Posterior vena cava (tissue), 2 donors: ENCODE measurements at places on chromosomes 3 and 15. TPM values are rescaled to one million over a fixed set of nuclear protein-coding genes. Genes with fewer than 3 reads are reported as not detected.

Gene HIGD2B
- not detected for total RNA-seq

Gene CAMK1
- 47.8 TPM for total RNA-seq

Gene TMEM158
- 22.7 TPM for total RNA-seq

Gene HCN4
- not detected for total RNA-seq

Gene SORD
- total RNA-seq: 6.7 TPM

Gene TRPM1
- not detected for total RNA-seq

- no peak for DNase-seq
Measured at GRCh38 chr3:62538691-62539356, 165.5 kb upstream of the FEZF2 start.

- peak; percentile 29 for DNase-seq
Measured at GRCh38 chr15:84398763-84399701, 163.5 kb downstream of the GOLGA6L4 start.

DNA sequence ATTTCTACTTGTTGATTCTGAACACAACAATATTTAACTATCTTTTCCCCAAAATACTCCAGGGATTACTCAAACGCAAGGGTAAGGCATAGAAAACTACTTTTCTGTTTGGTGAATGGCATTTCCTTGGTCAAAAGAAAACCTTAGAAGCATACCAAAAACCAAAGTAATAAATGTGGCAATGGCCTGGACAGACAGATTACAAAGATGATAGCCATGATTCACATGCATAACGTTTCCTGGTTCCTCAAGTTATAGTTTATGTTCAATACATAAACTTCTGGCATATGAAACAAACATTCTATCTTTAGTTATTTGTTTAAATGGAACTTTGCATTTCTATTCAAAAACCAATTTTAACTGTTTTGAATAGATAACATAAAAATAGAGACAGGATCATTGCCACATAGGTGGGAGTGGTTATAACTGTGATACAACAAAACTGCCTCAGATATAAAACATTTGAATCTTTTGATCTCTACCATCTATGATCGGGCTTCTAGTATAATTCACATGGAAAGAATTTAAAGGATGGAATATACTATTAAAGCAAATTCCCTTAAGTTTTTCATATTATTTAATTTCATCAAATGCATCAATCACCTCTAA, 32.1 kb downstream of the FOXP1 start:
- DNase-seq: no peak

DNA sequence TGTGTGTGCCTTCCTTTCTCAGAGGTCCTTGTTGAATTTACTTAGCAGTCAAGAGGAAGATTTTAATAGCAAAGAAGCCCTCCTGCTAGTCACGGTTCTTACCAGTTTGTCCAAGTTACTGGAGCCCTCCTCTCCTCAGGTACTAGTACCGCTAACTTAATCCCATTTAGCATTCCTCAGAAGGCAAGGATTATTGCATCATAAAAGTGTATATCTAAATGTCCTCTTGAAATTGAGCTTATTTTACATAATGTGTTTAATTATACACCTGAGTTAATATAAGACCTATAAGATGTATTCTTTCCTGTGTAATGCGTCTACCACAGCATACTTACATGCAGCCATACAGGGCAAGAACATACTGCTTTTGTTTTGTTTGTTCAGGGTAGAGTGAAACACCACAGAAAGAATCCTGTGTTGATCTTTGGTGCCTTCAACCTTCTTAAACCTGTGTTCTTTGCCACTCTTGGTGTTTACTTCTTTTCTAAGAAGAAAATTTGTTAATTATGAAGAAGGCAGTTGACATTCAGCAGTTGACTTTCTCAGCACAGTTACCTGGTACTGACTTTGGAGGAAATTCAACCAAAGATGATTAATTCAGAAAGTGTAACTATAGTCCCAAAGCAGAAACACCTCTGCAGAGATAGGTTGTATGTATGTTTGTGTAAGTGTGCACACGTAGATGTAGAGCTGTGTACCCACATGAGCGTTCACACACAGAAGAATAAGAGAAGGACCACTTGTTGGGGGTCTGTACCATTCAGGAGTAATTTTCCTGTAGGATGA, 33.1 kb downstream of the POLG start:
- DNase-seq: no peak

DNA sequence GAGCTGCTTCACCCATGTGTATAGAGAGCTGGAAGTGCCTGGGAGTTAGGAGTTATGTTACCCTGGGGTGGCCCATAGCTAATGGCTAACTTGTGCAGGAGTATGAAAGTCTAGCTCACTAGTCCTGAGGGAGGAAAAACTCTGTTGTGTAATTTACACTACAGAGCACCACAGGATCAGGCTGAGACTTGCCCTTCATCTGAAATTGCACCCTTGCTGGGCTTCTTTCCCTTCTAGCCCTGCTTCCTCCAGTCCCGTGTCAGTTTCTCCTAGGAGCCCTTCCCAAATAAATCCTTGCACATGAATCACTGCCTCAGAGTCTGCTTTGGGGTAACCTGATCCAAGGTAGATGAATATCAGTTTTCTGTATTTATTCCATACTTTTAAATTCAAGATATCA, 40.0 kb downstream of the CTXND1 start:
- no peak for DNase-seq

DNA sequence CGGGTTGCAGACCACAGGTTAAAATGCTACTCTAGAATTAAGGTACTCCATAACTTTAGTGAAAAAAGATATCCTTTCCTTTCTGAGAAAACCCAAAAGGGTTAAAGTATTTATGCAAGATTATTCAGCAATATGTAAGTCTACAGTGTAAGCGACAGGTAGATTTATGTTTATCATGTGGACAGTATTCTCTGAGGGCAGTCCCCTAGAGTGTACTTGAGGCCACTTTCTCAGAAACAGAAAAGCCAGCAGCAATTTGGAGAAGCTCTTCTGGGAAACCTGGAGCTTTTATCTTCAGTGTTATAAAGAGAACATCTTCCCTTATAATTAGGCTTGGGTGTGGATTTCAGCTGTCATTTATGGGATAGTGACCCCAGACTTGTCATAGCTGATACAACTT, 8.9 kb downstream of the ST3GAL6 start:
- no peak for DNase-seq

DNA sequence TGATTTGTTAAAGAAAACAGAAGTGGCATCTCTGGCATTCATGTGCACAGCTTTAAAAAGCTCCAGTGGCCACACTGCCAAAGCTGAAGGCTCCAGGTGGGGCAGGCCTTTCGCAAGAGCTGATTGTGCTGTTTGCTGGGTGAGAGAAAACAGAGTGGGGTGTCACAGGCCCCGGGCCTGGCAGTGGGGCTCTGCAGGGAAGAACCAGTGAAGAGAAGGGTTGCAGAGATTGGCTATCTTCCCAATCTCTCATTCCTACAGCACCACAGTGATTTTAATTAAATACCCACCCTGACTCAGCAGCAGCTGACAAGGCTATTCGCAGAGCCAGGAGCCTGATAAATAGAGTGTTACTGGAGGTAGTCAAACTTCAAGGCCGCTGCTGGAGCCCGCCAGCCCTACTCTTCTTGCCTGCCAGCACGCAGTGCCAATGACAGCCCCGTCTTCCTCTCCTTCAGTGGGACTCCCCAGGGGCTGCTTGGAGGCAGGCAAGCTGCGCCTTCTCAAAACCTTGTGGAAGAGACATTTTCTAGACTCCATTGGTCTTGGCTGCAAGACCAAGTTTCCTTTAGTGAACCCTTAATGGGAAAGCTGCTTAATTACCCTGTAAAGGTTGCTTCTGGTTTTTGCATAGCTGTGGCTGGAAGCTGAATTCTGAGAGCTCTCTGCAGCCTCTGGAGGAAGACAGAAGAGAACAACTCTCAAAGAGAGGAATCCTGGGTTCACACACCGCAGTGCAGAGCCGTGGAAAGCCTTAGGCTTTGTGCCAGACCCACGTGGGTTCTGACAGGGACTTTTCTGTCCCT, 225.8 kb upstream of the SLCO3A1 start:
- DNase-seq: no peak

DNA sequence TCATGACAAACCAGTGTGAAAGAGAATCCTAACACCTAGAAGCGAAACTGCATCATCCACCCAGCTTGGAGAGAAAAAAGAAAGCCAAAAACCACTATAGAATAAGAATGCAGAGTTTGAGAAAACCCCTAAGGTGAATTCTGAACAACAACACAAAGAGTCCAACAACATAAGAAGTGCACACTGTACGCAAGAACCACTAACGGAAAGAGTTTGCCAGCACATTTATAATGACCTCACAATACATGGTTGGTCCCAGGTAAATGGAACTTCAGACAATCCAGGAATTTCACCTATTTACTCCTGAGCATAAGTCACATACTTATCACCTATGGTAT, 128.3 kb upstream of the BHLHE40 start:
- DNase-seq: no peak
